ENCODE measurements at places on chromosomes 12 and 14.

- no peak for DNase-seq
Measured at GRCh38 chr12:120497524-120498150, 1.7 kb downstream of the DYNLL1 start.

DNA sequence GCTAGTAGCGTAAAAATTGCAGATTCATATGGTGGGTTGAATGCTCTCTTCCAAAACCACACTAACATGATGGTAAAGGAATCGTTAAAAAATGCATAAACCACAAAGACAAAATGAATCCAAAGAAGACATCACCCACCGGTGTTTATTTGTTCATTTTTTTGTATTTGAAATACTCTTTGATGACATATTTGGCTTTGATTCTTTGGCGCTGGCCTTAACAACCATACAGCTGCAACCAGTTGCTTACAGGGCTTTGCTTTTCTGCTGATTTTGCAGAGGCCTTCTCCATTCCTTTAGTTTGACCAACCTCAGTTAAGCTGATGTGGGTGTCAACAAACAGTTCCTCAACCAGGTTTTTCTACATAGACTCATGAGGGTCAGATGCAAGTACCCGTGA lies 103.5 kb downstream of the CACNA1C start:
- DNase-seq = no peak

GRCh38 chr14:51260225-51260624 lies 20.2 kb downstream of the TMX1 start:
- DNase-seq = no peak

DNA sequence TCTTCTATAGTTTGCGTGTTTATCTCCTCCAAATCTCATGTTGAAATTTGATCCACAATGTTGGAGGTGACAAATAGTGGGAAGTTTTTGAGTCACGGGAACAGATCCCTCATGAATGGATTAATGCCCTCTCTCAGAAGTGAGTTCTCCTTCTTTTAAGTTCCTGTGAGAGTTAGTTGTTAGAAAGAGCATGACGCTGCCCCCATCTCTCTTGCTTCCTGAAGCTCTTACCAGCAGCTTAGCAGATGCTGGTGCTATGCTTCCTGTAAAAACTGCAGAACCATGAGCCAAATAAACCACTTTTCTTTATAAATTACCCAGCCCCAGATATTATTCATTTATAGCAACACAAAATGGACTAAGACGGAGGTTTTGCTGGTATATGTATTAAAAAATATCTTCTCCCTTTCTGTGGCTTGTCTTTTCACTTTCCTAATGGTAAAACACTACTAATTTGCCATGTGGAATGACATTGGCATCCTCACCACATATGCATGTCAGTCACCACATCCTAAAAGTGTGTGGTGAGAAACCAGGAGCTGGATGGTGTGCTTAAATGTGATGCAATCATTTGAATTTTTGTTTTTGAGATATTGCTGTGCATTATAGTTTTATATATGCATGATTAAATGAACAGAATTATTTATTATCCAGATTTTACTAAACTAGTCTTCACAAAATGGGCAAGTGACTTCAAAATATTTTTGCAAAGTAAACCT lies 449.3 kb downstream of the ADAMTS20 start:
- DNase-seq = no peak

DNA sequence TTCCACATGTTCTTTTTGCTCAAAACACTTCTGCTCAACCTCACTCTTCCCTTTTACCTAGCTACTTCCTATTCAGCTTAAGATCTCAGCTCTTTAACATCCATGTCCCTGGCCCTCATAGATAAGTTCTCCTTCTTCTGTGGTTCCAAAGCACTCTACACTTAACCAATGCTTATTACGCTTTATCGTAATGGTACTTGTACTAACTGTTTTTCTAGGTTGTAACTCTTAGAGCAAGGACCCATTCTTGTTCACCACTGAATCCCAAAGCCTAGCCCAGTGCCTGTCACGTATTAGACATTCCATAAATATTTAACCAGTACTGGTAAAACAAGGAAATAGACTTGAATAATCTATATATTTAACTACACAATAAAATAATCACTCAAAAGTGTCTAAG lies 5.3 kb downstream of the SLC41A2 start:
- no peak for DNase-seq

DNA sequence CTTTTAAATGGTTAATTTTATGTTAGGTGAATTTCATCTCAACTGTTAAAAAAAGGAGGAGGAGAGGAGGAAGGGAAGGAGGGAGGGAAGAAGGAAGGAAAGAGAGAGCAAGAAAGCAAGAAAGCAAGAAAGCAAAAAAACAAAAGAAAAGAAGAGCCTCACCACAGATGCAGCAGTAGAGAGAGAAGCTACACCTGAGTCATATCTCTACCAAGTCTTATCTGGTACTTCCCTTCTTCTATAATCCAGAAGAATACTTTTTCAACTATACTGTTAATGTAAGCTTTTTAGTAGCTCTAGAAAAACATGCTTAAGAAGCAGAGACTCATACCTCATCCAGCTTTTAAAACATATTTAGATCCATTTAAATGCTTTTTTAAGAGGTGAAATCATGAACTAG lies 5.6 kb upstream of the IL26 start:
- DNase-seq = no peak

DNA sequence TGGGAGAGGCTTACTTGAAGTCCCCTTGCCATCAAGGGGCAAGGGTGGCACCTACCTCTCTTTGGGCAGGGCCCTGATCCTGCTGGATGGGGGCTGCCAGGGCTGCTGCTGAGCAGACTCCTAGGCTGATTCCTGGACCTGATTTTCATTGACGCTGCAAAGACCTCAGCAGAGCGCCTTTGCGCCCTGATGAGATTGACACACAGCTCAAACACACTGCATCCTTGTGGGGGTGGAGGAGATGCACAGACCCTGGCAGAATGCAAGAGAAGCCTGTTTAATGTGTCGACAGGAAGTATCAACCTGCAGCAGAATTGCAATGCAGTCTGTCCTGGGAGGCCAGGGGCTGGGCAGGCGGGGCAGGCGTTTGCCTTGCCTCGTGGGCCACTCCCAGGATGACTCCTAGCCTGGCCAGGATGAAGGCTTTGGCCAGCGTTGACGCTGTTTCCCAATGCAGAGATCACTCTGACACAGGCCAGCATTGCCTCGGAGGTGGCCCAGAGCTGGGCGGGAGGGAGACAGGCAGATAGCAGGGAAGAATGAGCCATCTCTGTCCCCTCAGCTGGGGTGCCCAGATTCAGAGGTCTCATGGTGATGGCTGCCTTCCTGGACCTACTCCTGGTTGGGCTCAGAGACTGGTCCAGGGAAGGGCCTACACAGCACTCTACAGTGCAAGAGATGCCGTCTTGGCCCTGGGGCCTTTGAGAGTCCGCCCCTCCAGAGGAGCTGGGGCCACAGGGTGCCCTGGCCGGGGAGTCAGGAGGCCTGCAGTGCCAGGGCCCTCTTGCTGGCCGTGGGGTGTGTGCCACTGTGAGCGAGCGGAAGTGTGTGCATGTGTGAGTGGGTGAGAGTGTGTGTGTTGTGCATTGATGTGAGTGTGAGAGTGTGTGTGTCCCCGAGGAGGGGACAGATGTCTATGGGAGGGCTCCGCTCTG lies 108.3 kb downstream of the KIF26A start:
- DNase-seq = no peak

DNA sequence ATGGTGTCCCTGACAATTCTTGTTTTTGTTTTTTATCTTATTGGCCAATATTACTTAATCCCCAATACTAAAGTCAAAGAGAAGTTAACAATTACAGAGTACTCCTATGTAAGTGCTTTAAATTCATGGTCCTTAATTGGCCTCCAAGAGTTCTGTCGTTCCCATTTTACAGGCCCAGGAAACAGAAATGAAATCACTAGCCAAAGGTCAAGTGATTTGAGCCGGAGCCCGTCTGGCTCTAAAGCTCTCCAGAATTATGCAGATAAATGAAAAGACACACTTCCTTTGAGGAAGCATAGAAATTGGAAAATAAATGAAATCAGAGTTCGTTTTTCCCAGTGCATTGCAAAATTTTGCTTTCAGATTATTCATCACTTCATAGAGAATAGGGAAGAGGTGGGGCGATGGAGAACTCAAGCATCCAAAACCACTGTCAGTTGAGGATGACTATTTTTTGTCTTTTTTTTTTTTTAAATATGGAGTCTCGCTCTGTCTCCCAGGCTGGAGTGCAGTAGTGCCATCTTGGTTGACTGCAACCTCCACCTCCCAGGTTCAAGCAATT lies 78.5 kb downstream of the MAP1LC3B2 start:
- no peak for DNase-seq

GRCh38 chr12:71354871-71355270 lies 84.7 kb upstream of the LGR5 start:
- no peak for DNase-seq

DNA sequence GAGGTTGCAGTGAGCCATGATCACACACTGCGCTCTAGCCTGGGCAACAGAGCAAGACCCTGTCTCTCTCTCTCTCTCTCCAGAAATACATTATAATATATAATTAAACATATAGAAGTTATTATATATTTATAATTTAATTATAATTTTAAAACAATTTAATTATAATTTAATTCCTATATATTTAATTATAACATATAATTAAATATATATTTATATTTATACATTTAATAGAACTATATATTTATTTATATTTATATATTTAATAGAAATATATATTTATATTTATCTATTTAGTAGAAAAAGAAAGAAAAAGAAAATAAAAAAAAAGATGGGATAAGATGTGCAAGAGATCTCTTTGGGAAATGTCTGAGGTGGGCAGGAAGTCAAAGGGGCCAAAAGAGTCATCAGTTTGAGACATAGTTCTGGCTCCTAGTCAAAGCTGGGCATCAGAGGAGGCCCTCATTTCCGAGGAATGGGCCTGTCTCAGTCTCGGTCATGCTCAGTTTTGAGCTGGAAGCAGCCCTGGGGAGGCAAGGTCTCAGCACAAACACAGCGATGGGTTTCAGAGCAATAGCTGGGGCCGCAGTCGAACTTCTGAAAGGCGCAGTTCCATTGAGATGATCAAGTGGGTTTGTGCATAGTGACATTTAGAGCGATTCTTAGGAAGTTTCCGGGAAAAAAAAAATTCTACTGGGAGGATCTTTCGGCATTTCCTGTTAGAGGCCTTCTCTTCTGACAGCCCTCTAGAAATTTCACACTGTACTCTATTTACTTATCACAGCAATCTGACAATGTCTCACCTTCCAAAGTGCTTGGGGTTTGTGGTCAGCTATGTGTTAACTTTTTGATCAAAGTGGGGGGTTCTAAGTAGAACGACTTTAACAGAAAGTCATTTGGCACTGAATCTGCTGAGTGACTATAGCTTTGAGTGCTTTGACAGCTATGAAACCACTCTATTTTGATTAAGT lies 58.7 kb upstream of the GZMB start:
- DNase-seq = no peak
